Stimulated activated CD4-positive, alpha-beta T cell treated with anti-CD3 and anti-CD28 coated beads, Interleukin-2, amount 100 ng/mL, for 4 hours (primary cell): ENCODE measurements at places on chromosomes 1 and 21.

DNA sequence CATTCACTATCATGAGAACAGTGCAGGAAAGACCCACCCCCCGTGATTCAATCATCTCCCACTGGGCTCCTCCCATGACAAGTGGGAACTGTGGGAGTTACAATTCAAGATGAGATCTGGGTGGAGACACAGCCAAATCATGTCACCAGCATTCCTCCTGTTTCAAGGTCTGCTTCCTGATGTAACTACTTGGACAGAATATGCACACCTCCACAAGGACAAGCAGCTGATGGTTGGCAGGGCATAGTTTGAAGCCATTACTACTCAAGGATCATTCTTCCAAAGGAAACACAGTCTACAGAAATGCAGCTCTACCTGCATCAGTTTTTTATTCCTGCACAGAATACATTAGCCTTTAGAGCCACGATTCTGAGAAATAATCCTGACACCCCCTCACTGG, 28.5 kb upstream of the RNF2 start:
- no peak for DNase-seq

DNA sequence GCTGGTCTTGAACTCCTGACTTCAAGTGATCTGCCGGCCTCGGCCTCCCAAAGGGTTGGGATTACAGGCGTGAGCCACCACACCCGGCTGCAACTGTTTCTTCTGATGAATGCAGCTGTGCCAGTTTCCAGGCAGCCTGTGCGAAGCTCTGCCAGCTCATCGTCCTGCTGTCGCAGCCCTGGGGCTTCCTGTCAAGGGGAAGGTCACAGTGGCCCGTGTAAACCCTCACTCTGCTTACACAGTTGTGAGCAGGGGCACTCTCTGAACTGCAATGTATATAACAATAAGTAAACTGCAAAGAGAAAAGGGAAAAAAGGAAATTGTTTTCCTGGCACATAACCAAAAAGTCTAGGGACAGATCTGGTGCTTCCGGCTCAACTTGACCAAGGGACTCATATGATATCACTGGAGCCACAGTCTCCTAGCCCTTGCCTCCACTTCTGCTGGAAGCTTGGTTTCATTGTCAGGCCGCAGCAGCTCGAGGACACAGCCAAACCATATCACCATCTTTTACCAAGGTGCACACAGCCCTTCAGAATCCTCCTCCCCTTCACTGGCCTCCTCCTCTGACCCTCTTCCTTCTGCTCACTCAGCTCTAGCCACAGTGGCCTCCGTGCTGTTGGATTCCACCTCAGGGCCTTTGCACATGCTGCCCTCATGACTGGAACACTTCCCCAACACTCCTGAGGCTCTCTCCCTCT, 22.8 kb upstream of the LBR start:
- no peak for DNase-seq

GRCh38 chr1:46544561-46545240, 6.7 kb downstream of the KNCN start:
- DNase-seq, result no peak

GRCh38 chr1:204624631-204625216, 60.8 kb downstream of the LRRN2 start:
- no peak for DNase-seq

DNA sequence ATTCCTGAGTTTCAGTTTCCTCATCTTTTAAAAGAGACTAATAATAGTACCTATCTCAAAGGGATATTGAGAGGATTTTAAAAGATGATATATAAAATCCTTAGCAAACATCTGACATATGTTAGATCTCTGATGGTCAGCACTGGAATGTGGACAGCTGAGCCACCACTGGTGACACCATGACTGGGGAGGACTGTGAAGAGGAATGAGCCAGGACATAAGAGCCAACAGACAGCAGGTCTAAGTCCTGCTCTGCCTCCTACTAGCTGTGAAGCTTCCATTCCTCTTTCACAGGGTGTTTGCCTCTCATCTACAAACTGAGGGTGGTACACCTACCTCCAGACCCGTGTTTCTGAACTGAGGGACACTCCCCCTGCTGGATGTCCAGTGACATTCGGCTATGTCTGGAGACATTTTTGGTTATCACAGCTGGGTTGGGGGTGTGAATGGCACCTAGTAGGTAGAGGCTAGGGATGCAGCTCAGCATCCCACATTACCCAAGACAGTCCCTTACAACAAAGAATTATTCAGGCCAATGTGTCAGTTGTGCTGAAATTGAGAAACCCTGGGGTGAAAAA, 109.1 kb upstream of the OLIG2 start:
- DNase-seq, result no peak

DNA sequence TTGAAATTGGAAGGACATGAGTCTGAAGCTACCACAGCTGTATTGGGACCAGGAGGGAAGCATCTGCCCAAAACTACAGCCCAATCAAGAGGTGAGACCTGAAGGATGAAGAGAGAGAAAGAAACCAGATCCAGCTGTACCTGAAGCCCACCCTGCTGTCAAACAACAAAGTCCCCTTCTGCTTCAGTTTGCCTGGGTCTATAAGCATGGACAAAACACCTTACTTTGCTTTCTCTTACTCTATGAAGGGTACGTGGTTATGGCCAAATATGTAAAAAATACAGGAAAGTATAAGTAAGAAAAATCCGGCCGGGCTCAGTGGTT, 26.4 kb downstream of the TOMM20 start:
- no peak for DNase-seq

DNA sequence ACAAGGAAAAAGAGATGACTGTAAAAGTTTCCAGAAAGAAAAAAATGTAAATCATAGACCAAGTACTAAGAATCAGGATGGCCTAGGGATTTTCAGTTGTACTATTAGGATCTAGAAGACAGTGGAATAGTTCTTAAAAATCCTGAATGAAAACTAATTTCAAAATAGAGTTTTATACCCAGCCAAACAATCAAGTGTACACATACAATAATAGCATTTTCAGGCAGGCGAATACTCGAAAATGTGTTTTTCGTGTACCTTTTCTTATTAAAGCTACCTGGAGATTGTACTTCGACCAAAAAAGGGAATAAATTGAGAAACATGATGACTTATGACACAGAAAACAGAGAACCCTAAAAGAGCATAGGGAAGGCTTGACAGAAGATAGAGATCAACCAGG, 118.6 kb downstream of the SDCCAG8 start:
- DNase-seq, result no peak

DNA sequence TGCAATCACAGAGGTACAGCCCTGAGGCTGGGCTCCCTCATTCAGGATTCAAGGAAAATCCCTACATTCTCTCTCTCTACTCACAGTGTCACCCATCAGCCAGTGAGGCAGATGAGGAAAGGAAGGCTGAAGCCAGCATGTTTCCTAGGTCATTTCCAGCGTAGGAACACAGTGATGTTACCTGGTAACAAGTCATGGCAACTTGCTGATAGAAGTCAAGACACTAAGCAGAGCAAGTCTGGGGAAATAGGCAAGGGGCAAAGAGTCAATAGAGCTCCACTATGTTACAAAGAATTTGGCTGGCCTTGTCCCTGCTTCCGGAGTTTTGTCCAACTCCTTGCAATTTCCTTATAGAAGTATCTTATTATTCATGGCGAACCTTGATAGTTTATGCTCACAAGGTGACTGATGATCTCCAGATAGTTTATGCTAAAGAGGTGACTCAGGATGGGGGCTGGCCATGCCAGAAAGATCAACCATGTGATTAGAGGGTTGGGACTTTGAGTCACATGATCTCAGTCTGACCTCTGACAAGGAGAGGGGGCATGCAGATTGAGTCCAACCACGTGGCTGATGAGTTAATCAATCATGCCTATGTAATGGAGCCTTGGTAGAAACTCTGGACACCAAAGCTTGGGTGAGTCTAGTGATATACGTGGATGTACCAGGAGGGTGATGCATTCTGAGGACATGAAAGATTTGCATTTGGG, 51.1 kb downstream of the SUSD4 start:
- DNase-seq, result no peak

- no peak for DNase-seq
Observed at GRCh38 chr1:174968750-174969244, 30.9 kb upstream of the CACYBP start.

GRCh38 chr1:26535201-26535600, 5.6 kb downstream of the RPS6KA1 start:
- DNase-seq, result no peak

GRCh38 chr21:34715518-34715917, 46.7 kb downstream of the CLIC6 start:
- DNase-seq, result no peak

DNA sequence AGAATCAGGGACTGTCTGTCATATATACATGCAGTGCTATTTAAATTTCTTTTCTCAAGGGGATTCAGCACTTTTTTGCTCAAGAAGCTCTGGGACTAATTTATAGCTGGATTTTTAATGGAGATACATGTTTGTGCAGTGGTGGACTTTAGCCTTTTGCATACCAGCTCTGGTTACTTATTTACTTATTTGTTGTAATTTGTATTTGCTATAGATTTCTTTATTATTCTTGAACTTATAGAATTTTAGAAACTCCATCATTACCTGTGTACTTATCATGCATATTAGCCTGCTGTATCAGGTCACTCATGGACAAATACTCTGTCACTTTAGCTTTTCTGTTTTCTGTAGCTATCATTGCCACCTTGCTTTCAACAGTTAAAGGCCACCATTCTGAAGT, 1296.9 kb upstream of the TMPRSS15 start:
- DNase-seq, result no peak

- DNase-seq, result no peak
Observed at GRCh38 chr1:48073798-48074530, 76.8 kb upstream of the TRABD2B start.

DNA sequence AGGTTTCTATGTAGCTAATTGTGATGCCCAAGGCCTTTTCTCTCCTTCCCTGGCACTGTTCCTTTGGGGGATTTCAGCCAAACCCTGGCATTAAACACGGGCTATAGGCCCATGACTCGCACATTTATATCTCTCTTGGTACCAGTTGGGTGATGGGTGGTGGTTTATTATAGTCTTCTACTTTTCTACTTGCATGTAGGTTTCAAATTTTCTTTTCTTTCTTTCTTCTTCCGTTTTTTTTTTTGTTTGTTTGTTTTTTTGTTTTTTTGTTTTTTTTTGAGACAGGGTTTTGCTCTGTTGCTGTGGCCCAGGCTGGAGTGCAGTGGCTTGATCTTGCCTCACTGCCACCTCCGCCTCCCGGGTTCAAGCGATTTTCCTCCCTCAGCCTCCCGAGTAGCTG, 1.1 kb downstream of the IL10RB start:
- no peak for DNase-seq

DNA sequence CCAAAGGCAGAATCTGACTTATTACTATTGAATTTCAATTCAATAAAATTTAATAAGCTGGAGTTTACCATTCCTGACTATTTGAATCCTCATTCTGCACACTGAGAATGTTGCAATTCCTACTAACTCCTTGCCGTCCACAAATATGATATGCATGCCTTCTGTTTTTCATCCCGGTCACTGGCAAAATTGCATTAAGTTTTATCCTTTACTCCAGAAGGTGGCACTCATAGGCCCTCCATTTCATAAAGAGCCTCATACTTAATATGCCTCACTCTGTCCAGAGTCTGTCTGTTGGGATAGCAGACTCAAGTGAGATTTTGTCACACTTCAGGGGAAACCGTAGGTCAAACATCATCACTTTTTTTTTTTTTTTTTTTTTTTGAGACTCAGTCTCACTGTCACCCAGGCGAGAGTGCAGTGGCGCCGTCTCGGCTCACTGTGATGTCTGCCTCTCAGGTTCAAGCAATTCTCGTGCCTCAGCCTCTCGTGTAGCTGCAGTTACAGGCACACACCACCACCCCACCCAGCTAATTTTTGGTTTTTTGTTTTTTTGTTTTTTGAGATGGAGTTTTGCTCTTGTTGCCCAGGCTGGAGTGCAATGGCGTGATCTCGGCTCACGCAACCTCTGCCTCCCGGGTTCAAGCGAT, 27.3 kb downstream of the F11R start:
- no peak for DNase-seq

- DNase-seq, result no peak
Observed at GRCh38 chr1:232393010-232393409, 236.9 kb downstream of the SIPA1L2 start.

- no peak for DNase-seq
Observed at GRCh38 chr1:157170677-157171515, 32.7 kb upstream of the ETV3 start.

DNA sequence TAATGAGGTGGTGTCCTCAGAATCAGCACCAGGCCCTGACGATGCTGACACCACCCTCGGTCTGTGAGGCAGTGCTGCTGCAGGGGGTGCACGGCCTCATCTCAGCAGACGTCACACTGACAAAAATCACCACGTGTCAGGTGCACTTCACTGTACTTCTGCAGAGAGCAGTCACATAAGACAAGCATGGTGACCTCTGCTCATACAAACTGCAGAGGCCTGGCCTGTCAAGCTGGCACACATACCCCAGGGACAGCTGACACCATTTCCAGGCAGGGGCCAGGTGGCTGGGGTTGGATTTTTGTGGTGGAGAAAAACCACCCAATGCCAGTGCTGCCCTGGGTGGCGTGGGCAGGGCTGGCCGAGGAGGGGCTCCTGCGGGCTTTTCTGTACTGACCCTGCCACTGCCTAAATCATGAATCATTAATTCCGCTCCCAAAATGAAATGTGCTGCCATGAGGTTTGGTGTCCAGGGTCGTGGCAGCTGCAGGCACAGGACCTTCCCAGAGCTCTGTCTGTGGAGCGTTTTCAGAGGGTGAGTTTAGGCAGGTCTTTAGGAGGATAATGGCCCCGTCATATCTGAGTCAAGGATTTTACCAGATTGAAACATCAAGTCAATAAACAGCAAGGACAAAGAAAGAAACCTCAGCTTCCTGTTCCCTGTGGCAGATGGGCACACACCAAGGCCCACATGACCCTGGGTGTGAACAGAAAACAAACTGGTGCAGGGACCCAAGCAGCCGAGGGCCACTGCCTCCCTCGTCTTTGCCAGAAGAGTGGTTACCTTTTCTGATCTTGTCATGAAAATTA, 33.4 kb upstream of the GPR153 start:
- DNase-seq, result no peak

DNA sequence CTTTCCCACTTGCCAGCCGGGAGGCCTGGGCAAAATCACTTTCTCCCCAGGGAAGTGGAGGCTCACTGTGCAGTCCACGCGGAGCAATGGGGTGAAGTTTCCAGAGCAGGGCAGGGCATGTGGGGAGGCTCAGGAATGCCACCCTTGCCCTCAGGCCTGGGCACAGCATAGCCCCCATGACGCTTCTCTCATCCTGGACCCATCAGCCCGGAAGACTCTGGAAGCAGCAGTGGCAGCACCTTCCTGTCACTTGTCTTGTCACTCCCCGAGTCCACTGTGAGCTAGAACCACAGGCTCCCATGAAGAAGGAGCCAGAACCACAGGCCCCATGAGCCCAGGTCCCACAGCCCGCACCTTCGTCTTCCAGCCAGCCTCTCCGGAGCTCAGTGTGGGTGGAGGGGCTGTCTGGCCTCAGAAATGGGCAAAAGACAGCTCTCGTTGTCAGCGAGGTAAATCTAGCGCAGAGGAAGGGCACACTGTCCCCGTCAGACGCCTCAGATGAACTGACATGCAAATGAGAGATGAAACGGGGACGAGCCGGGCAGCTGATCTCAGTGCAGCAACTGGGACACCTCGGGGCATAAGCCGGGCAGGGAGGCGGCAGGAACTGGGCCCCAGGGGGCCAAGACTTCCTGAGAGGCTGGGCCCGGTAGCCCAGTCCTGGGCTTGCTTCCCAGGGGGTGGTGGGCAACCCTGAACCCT, 6.1 kb downstream of the PDE9A start:
- DNase-seq, result no peak

GRCh38 chr1:217078078-217078690, 355.0 kb upstream of the ESRRG start:
- DNase-seq, result no peak

GRCh38 chr1:221334062-221334461, 407.8 kb downstream of the DUSP10 start:
- no peak for DNase-seq

- DNase-seq, result no peak
Observed at GRCh38 chr1:102872526-102872925, 235.8 kb downstream of the COL11A1 start.

- no peak for DNase-seq
Observed at GRCh38 chr1:47995306-47996050, 1.7 kb downstream of the TRABD2B start.
